Cortex of kidney (tissue), 1 donor: ENCODE measurements at places on chromosomes 16 and 17.

- no peak for DNase-seq
Observed at GRCh38 chr17:1976000-1976682, 49.0 kb downstream of the RTN4RL1 start.

DNA sequence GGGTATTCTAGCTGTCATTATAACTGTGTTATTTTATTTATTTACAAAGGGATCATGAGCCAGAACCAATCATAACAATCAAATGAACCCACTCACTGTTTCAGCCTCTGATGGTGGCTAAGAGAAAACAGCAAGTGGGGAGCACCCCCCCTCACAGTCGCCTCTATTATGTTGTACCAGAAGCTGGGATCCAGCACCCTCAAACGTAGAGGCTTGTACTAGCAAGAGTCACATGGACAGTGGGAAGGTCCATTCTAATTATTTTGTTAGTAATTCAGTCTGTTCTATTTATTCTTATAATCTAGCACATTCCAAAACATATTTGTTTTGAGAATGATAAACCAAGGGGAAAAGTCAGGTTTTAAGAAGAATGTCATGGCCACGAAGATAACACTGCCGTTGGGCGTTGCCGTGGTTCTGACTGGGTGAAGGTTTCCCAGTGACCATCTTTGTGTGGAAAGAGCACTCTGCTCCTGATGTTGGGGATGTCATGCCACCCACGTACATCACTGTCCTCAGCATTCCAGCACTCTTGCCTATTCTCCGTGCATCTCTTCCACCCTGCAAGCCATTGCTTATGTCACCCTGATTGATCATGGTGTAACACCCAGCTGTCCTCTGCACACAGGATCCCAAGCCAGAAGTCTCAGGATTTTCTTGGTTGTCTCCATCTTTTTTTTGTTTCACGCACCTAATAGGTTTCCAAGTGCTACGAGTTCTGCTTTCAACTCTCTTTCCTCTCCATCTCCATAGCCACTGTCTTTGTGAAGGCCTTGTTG is 205.8 kb downstream of the PRKCA start:
- no peak for DNase-seq

GRCh38 chr17:81066072-81066471 is 31.1 kb downstream of the BAIAP2 start:
- DNase-seq = no peak

DNA sequence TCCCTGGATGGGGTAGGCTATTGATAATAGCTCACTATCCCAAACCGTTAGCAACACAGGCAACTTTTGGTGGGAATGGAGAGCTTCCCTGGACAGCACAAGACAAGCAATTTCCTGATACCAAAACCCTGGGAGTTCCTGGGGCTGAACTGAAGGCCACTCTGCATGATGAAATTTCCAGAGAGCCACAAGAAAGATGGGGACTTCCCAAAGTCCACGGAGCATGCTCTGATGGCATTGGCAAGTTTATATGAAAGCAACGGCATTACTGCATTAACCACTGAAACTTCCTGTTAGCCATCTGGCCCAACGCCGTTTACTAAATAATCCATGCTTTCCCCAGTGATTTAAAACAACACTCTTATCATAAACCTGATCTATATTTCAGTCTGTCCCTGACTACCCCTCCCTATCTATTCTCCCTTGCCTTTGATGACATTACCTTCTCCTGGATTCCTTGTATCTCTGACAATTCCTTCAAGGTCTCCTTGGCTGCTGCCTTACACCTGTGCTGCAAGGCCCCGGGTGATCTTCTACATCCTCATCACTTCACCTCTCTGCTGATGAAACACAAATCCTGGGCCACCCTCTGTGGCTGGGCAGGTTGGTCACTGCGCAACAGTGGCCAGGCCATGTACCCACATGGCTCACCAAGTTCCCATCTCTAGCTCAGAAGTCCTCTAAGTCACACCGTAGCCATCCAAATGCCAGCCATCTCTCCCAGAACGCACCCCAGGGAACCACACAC is 108.5 kb upstream of the RCVRN start:
- DNase-seq = no peak

DNA sequence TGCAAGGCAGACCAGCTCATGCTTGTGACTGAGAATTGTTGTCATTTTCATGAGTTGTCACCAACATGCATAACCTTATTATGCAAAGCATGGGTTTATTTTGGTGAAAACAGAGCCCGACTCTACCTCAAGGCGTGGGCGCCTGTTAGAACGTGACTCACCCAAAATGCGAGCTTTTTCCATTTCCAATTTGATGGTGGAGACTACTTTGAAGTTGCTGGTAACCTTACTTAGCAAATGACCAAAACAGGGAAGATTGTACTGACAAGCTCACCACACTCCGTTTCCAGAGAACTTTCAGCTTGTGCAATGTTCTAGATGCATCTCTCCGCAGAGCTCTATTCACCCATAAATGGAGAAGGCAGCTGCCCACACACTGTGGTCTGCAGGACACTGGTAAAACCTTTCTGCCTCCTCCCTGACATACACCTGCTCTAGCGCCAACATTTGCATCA is 284.5 kb downstream of the MAF start:
- no peak for DNase-seq
